ENCODE measurements at places on chromosomes 12 and 14. TPM values are rescaled to one million over a fixed set of nuclear protein-coding genes. Genes with fewer than 3 reads are reported as not detected.

GRCh38 chr12:54021432-54022013 is 6.7 kb upstream of the HOXC6 start:
- peaks cover 100% of the 10 kb centered on the region for H3K27me3 ChIP-seq
- H3K4me1 ChIP-seq: peaks cover 19% of the 10 kb centered on the region
- no peak overlapping the region for H3K4me3 ChIP-seq
- DNase-seq: no peak

DNA sequence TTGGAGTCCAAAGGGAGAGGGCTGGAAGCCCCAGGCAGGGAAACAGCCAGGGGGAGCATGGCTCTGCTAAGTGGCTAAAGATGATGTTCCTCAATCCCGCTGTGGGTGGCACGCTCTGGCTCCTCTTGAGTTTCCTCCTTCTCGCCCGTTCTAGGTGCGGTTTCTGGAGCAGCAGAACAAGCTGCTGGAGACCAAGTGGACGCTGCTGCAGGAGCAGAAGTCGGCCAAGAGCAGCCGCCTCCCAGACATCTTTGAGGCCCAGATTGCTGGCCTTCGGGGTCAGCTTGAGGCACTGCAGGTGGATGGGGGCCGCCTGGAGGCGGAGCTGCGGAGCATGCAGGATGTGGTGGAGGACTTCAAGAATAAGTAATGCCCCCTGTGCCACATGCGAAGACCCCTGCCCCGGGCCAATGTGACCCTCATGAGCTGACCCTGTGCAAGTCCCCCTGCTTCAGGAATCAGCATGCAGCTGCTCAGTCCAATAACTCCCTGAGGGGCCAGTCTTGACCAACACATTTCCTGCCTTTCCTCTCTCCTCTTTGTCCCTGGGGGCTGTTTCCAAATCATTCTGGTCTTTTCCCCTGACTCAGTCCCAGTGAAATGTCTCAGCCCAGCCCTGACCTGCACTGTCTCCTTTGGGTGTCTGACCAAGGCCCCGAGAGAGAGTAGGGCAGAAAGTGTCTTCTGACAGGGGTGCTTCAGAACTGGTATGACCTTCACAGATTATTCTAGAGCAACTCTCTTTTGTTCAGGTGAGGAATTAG is 2.1 kb downstream of the KRT7 start:
- no peak overlapping the region for H3K4me3 ChIP-seq
- H3K27ac ChIP-seq: no peak overlapping the region
- no peaks in the 10 kb centered on the region for H3K4me1 ChIP-seq
- peaks cover 83% of the 10 kb centered on the region for H3K27me3 ChIP-seq

KCNMB4 gene
- 22.4 TPM for total RNA-seq

DNA sequence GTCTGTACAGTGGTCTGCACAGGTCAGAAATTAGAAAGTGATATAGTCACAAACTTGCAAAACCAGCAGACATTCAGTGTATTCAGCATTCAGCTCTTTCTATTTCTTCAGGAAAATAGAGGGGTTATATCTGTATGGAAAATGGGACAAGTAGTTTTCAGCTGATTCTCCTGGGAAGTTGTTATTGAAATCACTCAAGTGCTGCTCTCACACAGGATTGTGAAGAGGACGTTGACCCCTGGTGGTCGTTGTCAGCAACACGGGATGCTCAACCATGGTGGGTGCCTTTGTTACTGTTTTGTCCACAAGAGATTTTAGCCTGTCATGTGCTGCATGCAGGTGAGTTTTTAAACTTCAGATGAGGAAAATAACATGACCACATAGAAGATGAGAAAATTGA is 981.8 kb downstream of the TMEM121 start:
- H3K36me3 ChIP-seq: no peaks in the 10 kb centered on the region
- DNase-seq: no peak
- no peaks in the 10 kb centered on the region for H3K27me3 ChIP-seq

DNA sequence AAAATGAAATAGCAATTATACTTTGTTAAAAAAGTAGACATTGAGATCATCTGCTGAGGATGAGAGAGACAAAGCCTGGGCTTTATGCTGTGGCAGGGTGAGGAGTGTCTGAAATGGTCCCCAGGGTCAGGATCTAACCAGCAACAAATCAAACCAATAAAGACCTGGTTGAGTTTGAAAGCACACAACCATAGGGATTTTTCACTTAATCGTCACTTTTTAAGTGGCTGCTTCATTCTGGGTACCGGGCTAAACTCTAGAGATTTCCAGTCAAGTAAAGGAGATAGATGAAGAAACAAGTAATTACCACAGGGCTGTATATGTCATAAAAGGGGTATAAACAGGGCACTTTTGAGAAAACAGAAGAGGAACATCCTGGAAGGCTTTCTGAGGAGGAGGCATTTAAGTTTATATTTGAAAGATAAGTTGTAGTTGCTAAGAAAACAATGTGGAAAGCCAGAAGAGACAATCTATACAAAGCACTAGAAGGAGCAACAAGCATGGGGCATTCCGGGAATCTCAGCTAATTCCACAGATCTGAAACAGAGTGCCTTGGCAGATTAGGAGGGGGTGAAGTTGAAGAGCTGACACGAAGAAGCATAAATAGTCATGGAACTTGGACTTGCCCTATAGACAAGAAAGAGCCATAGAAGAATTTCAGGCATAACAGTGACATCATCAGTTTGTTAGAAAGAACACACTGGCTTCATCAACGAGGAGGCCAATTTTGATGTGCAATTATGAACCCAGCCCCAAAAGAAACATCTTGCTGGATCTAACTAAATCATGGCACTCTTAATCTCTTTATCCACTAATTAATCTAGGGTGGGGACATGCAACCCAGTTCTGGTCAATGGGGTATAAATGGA is 46.9 kb upstream of the FRS2 start:
- H3K36me3 ChIP-seq: no peaks in the 10 kb centered on the region
- H3K27me3 ChIP-seq: no peaks in the 10 kb centered on the region

TAS2R50 gene
- total RNA-seq: 1.9 TPM

- H3K27ac ChIP-seq: no peak overlapping the region
- no peaks in the 10 kb centered on the region for H3K36me3 ChIP-seq
- no peak overlapping the region for H3K4me3 ChIP-seq
- DNase-seq: no peak
- H3K27me3 ChIP-seq: no peaks in the 10 kb centered on the region
Observed at GRCh38 chr12:25135531-25136154, 59.3 kb downstream of the DNAI7 start.

LIN7A gene
- total RNA-seq: 5.9 TPM

GRCh38 chr14:103474893-103475292 is 47.7 kb downstream of the CKB start:
- no peaks in the 10 kb centered on the region for H3K27me3 ChIP-seq
- DNase-seq: no peak
- H3K4me3 ChIP-seq: no peak overlapping the region
- H3K36me3 ChIP-seq: peaks cover 54% of the 10 kb centered on the region
- H3K4me1 ChIP-seq: no peaks in the 10 kb centered on the region
- no peak overlapping the region for H3K27ac ChIP-seq

GRCh38 chr12:10158406-10158805 is 13.5 kb downstream of the OLR1 start:
- H3K27ac ChIP-seq: no peak overlapping the region
- H3K36me3 ChIP-seq: no peaks in the 10 kb centered on the region
- no peak overlapping the region for H3K4me3 ChIP-seq
- no peaks in the 10 kb centered on the region for H3K4me1 ChIP-seq
- no peaks in the 10 kb centered on the region for H3K27me3 ChIP-seq

DNA sequence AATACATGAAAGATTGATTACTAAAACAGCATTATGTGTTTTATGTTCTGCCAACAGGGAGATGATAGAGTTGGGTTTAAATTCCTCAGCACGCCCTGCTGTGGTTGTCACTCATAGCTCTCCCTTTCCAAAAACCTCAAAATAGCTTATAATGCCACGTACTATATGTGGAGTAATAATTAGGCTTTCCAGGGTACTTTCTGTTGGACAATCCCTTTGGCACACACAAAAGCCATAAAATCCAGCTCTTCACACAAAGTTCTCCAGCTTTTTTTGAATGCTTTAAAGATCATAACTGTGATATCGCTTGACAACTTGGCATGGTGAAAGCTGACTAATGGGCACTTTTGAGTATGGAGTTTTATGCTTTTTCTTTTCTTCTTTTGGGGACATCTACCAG is 145.3 kb upstream of the DCN start:
- no peak overlapping the region for H3K27ac ChIP-seq
- H3K4me3 ChIP-seq: no peak overlapping the region
- peaks cover 5% of the 10 kb centered on the region for H3K4me1 ChIP-seq

DNA sequence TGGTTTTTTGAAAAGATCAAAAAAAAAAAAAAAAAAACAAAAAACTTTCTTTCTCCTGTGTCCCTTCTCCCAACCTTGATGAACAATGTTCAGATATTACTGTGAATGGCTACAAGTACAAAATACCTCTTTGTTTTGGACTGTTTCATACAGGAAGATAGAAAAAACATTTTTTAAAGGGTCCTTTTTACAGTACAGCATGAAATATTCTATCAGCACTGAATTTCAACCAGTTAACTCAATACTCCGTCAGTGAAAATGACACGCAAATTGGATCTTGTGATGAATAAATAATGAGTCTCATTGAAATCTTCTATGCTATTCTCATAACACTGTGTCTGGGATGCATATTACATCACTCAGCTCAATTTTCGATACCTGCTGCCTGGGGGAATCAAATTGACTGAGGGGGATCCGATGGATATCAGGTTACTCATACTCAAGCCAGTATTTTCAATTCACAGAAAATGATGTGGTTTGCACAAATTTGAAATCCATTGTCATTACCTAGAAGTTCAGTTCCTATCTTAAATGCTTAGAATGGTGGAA is 179.6 kb downstream of the TMTC2 start:
- no peaks in the 10 kb centered on the region for H3K4me1 ChIP-seq
- DNase-seq: no peak
- H3K36me3 ChIP-seq: no peaks in the 10 kb centered on the region
- no peaks in the 10 kb centered on the region for H3K27me3 ChIP-seq
- no peak overlapping the region for H3K4me3 ChIP-seq

GRCh38 chr12:103241184-103241583 is 254.6 kb downstream of the C12orf42 start:
- no peak overlapping the region for H3K27ac ChIP-seq
- no peaks in the 10 kb centered on the region for H3K4me1 ChIP-seq
- no peak overlapping the region for H3K4me3 ChIP-seq

- H3K36me3 ChIP-seq: no peaks in the 10 kb centered on the region
- no peak for DNase-seq
- H3K27ac ChIP-seq: no peak overlapping the region
- H3K4me3 ChIP-seq: no peak overlapping the region
Observed at GRCh38 chr12:28057856-28058615, 85.5 kb upstream of the PTHLH start.

DNA sequence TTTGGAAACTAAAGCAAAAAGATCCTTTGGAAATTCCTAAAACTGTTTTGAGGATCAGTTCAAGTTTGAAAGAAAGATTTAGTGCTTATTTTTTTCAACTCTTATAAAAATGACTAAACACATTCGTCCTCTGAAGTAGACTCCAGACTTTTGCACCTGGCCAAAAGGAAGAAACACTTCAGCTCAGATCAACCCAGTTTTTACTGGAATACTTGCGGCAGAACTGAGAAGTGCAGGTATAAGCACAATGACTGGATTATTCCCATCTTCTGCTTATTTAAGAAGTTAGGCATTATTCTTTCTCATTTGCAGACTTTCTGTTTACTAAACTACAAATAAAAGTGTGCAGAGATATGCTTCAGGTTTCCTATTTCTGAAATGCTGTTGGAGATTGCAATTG is 41.9 kb downstream of the PDE6H start:
- H3K27me3 ChIP-seq: no peaks in the 10 kb centered on the region
- no peak for DNase-seq
- H3K4me1 ChIP-seq: no peaks in the 10 kb centered on the region
- H3K27ac ChIP-seq: no peak overlapping the region
- no peak overlapping the region for H3K4me3 ChIP-seq

DNA sequence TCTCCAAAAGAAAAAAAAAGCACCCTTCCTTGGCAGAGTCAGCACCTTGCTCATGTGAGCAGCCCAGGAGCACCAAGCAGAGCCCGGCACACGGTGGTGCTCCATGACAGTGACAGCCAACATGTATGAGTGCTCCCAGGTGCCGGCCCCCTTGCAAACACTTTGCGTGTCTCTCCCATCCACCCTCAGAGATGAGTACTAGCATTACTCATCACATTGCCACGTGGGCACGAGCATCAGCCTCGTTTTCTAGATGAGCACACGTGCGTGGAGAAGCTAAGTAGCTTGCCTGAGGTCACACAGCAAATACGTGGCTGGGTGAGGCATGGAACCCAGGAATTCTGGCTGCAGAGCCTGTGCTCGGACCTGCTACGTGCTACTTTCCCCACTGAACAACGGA is 177.9 kb upstream of the PRMT8 start:
- DNase-seq: no peak
- peaks cover 7% of the 10 kb centered on the region for H3K27me3 ChIP-seq
- no peak overlapping the region for H3K27ac ChIP-seq
- no peaks in the 10 kb centered on the region for H3K36me3 ChIP-seq
- H3K4me3 ChIP-seq: no peak overlapping the region

GRCh38 chr14:54840798-54841197 is 61.8 kb downstream of the GCH1 start:
- H3K27me3 ChIP-seq: no peaks in the 10 kb centered on the region
- no peak overlapping the region for H3K27ac ChIP-seq
- no peak for DNase-seq

DNA sequence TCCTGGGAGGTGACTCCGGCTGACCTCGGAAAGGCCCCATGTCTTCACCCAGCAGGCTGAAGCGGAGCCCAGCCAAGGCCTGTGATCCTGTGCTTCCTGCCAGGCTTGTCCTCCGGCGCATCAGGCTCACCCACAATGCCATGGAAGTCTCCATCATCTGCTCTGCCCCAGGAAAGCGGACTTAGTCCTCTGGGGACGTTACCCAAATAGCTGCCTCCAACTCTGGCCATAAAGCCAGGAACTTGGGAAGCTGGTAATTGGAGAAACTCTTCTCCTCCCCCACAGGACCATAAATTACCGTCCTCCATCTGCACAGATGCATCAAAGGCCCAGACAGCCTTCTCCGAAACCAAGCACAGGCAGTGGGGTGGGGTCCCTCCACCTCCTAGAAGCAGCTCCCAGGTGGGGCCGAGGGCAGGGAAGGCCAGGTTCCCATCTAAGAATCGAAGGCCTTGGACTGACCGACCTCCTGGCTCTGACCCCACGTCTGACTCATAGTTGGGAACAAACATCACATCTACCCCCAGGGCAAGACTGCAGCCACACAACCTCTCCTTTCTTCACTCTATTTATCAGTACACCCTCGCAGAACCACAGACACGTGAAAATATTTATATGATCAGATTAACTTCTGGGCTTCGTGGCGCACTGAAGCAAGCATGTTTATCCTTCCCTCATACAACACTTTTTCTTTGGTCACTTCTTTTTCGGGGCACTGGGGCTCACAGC is 56.4 kb downstream of the PITPNM2 start:
- DNase-seq: no peak
- no peaks in the 10 kb centered on the region for H3K36me3 ChIP-seq
- H3K4me3 ChIP-seq: no peak overlapping the region
- peaks cover 58% of the 10 kb centered on the region for H3K4me1 ChIP-seq

GRCh38 chr12:125121106-125121505 is 55.9 kb downstream of the AACS start:
- no peak overlapping the region for H3K27ac ChIP-seq
- no peak overlapping the region for H3K4me3 ChIP-seq

All from cardiac muscle cell (in vitro differentiated cells and primary cell).